Stimulated activated CD4-positive, alpha-beta T cell treated with anti-CD3 and anti-CD28 coated beads, Interleukin-15, amount 100 ng/mL, for 1 hour (primary cell): ENCODE measurements at places on chromosomes 3 and 15.

- no peak for DNase-seq
These were observed 1.0 kb downstream of the RASL12 start for GRCh38 chr15:65066635-65067316.

- DNase-seq, result no peak
These were observed 6.8 kb downstream of the ARL6IP5 start for GRCh38 chr3:69091389-69092029.

- DNase-seq, result no peak
These were observed 27.4 kb upstream of the ALPK3 start for GRCh38 chr15:84789762-84790161.

DNA sequence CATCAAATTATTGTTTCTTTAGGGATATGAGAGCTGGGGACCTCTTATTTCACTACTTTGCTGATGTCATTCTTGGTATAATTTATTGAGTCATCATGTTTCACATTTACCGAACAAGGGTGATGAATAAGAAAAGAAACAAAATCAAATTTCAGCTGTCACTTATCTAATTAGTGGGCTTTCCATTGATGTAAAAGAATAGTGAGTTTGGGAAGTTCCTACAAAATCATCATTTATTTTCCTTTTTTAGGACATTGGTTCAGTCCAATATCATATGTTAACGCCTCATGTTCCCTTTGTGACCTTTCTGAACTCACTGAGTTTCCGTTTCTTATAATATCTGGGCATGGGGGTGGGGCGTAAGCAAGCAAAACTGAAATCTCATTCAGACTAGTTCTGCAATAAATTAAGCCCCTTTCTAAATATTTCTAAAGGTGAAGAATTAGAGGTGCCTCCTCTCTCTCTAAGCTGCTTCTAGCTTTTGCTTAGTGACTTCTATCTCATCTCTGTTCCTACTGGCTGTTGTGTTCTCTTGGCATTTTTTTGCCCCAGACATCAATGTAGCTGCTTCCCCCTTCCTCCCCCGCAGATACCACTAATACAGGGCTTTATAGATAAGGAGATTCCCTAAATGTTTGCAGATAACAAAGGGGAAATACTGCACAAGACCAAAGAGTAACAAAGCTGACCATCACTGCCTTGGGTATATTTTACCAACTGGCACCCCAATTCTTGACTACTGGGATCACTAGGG lies 238.0 kb upstream of the CTNNB1 start:
- DNase-seq, result no peak

GRCh38 chr3:156831006-156831405 lies 4.9 kb downstream of the LEKR1 start:
- no peak for DNase-seq

DNA sequence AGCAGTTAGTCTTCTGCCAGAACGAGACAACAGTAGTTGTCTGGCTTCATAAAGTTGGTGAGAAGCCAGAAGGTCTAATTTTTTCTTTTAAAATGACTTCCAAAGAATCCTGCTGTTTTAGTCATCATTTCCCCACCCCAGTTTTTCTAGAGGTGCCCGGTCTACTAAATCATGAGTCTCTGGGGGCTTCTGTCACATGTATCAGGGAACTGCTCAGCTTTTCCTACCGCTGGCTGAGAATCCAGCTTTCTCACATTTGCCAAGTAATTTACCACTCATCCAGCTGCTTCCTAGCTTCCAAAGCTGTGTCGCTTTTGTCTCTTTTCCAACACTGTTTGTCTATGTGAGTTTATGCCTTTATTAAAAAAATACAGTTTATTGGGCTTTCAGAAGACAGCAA lies 183.3 kb downstream of the NSUN3 start:
- no peak for DNase-seq

GRCh38 chr3:42079701-42080452 lies 11.3 kb upstream of the TRAK1 start:
- DNase-seq, result no peak

- DNase-seq, result no peak
These were observed 24.1 kb downstream of the MYH15 start for GRCh38 chr3:108486338-108486737.

- peak; percentile 8 for DNase-seq
These were observed 178.3 kb downstream of the UACA start for GRCh38 chr15:70584838-70585706.

DNA sequence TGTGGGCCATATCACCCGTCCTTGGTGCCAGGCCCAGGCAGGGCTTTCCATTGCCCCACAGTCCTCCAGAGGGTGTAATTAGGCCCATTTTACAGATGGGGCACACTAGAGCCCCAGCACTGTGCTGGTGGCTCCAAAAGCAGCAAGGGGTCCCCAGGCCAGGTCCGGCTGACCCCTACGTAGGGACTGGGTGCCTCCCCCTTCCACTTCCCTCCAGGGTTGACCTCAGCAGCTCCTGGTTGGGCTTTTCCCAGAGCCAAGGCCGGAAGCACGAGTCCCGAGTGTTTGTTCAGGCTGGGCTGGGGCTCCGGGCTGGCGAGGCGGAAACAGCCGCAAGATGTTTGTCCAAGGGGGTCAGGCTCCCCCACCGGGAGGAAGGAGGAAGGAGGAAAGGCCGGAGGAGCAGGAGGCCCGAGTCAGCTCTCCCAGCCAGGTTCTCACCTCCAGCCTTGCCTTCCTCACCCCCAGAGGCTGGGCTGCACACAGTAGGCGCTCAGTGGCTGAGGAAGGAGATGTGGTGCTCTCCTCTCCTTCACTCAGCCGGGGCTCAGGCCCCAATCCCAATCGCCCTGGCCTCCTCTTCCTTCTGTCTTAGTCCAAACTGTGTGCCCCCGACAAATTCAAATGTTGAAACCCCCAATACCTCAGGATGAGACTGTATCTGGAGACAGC lies 17.1 kb upstream of the PLXND1 start:
- DNase-seq, result no peak
